Naive B cell (primary cell): ENCODE measurements at places on chromosomes 1 and 21.

DNA sequence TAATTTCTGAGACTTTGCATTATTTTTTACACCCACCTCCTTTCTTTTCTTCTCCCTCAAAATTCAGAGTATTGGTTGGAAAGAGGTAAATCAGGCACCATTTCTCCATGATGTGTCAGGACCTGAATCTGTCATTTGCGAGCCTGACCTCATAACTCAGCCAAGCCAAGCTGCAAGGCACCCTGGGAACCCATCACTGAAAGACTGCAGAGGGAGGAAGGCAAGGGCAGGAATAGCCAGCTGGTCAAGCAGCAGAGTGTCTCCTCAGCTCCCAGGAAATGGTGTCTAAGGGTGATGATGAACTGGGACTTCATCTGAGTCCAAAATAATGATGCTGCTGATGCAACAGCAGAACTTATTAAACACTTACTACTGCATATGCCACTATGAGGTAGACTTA, 556.6 kb downstream of the OMA1 start:
- DNase-seq: no peak

GRCh38 chr1:186404454-186405051, 28.9 kb downstream of the ODR4 start:
- DNase-seq: peak; percentile 13

DNA sequence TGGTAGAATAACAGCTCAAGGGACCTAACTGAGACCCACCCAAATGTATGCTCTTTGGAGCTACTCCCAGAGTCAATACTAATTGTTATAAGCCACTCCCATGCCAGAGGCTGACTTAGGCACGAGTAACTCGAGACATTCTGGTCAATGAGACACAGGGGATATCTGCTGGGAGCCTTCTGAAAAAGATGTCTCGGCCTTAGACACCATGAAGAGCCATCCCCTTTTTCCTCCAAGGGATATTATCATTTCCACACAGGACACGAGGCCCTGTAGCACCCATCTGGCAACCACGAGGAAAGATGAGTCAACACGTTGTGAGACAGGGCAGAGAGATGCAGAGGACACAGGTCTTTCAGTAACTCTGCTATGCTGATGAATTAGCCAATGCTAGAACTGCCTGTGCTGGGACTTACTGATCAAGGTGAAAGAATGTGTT, 30.7 kb downstream of the ITPKB start:
- no peak for DNase-seq

DNA sequence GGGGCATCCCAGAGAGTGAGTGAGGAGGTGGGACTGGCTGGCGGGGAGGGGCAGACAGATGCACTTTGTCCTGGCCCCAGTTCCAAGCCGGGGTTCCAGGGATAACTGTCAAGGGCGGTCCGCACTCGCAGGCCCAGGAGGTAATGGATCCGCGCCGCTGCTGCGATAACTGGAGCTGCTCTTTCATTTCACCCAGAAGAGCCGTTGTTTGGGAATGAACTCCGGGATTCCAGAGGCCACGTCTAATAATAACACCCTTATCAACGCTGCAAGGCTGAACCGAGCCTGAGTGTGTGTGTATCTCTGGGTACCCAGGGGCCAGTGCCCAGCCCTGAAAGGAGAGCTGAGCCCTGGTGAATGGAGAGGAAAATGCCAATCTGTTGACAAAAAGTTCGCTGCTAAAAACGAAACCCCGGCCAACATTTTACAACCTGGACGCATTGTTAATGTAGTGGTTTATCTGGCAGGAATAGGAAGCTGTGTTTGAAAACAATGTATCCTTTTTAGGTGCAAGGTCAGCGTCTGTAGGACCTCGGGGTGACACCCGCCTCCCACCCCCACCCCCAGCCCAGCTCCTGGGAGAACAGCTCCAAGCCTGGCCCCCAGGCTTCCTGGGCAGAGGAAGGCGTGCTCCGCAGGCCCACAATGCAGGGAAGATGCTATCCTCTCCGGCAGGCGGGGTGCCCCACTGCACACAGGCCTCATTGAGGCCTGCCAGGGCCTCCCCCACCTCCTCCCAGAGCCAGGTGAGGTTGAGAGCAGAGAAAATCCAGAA, 119.7 kb downstream of the PROX1 start:
- no peak for DNase-seq

GRCh38 chr1:61011561-61012263, 70.6 kb upstream of the NFIA start:
- no peak for DNase-seq

DNA sequence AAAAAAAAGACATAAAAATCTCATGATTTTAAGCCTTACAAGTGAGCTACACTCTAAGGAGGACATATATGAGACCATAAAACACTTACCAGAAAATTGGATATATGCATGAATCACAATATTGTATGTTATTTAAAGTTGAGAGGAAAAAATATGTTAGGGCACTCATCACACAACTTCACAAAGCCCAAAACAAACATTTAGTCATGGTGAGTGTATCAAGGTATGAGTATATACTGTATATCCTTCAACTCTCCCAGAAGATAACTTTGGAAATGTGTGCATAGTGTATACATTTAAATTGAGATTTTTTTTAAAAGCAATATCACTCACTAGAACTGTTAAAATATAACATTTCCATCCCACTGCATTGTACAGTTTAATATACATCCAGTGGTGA, 259.3 kb downstream of the SRGAP2C start:
- DNase-seq: no peak

- DNase-seq: no peak
These were observed 6.1 kb upstream of the AKR7A3 start for GRCh38 chr1:19294638-19295037.

DNA sequence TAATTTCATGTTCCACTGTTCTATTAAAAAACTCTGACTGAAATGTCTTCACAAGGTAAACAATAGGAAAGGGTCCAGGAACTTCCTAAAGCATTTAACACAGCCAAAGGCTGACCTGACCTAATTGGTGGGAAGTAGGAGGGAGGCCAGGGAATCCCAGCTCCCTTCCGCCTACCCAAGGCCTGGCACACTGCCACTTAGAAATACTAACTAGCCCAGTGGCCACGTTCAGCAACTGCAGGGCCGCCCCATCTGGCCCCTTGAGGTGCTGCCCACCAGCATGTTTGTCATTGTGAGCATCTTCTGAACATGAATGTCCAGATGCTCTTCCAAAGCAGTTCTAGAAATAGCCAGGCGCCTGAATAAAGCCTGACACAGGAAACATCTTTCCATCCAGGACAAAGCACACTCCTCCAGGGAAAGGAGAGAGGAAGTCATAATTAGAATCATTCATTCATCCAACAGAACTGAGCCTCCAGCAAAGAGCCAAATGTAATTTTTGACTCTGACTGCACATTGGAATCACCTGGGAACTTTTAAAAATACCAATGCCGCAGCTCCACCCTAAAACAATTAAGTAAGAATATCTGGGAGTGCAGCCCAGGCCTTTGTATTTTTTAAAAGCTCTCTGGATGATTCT, 44.6 kb upstream of the BCL9 start:
- no peak for DNase-seq

DNA sequence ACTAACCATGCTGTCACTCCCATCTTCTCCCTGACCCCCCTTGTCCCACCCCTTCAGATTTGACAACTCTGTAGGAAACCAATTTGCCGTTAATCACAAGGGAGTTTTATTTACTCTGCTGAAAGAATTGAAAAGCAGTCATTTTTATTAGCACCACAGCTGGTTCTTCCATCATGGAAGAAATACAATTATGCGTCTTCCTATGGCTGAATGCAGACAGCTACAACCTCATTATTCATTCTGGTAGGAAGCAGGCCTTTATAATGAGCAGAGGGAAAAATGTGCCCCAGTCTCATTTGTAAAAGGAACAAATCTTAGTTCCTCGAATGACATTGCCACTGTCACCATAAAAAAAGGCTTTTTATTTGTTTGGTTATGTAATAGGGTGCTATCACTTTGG, 35.2 kb downstream of the JUN start:
- no peak for DNase-seq

DNA sequence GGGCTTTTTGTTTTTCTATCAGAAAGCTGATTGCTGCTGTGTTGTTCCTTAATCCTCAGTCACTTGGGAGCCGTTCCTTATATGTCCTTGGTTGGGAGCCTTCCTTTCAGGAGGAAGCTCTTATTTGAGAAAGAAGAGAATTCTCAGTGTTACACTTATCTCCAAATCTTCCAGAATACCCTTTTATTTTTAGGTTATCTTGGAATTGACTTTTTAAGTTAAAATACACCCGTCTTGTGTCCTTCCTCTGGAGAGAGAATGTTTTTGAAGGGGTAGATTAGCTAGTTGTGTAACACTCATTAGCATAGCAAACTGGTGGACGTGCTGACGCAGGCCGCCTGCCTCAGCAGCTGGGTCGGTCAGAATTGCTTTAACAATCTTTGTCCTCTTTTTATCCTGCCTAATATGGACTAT, 42.1 kb downstream of the LRRC8B start:
- no peak for DNase-seq

GRCh38 chr1:178031856-178032320, 62.0 kb upstream of the RASAL2 start:
- peak; percentile 6 for DNase-seq

DNA sequence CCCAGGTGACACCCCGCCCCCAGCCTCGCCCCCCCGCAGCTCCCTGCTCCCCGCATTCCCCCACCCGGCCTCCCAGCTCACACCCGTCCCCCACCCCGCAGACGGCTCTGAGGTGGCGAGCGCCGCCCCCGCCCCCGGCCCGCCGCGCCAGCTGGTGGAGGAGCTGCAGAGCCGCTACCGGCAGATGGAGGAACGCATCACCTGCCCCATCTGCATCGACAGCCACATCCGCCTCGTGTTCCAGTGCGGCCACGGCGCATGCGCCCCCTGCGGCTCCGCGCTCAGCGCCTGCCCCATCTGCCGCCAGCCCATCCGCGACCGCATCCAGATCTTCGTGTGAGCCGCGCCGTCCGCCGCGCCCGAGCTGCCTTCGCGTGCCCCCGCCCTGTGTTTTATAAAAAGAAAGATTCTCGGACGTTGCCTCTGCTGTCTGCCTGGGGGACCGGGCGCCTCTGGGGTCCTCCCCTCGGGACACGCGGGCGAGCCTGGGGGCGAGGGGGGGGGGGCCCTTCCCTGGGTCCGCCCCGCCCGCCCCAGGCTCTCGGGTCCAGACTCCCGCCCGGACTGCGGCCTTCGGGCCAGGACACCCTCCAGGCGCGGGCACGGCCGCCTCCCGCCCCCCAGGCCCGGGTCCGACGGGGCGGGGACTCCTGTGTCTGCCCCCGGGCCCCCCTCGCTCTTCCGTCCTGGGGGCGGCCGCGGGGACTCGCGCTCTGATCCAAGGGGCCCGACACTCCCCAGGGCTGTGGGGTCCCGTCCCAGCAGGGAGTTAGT, 1.6 kb upstream of the MMP23B start:
- DNase-seq: peak; percentile 96

GRCh38 chr1:115184260-115184950, 95.1 kb upstream of the TSPAN2 start:
- DNase-seq: no peak
